Sigmoid colon (tissue), 7 donors: ENCODE measurements at places on chromosomes 7 and 10.
A peak's percentile ranks its signal among the peaks of the same experiment; 100 is the strongest.

- no peaks in the 10 kb centered on the region for H3K4me1 ChIP-seq
- H3K4me3 ChIP-seq: no peak overlapping the region
- no peak overlapping the region for H3K27ac ChIP-seq
- no peak for DNase-seq
- no peaks in the 10 kb centered on the region for H3K27me3 ChIP-seq
- no peaks in the 10 kb centered on the region for H3K36me3 ChIP-seq
These were observed 179.9 kb downstream of the SFMBT2 start for GRCh38 chr10:7230951-7231350.

GRCh38 chr7:68816491-68816890 is 781.8 kb upstream of the AUTS2 start:
- no peak overlapping the region for H3K4me3 ChIP-seq
- H3K4me1 ChIP-seq: no peaks in the 10 kb centered on the region
- no peaks in the 10 kb centered on the region for H3K27me3 ChIP-seq
- H3K27ac ChIP-seq: no peak overlapping the region

GRCh38 chr7:138460176-138460648 is at the start of gene TRIM24:
Gene TRIM24, plus strand, starts transcription at chr7:138460259. Its CDS starts 290 bp downstream, at chr7:138460549.
- no peaks in the 10 kb centered on the region for H3K36me3 ChIP-seq
- DNase-seq: peak; percentile 98
- peak within 1 kb of the TSS; percentile 96 for H3K27ac ChIP-seq
- no peaks in the 10 kb centered on the region for H3K4me1 ChIP-seq

GRCh38 chr10:103045961-103046360 is 127.9 kb downstream of the CNNM2 start:
- H3K27me3 ChIP-seq: no peaks in the 10 kb centered on the region
- no peak overlapping the region for H3K4me3 ChIP-seq
- no peaks in the 10 kb centered on the region for H3K36me3 ChIP-seq
- no peak for DNase-seq

DNA sequence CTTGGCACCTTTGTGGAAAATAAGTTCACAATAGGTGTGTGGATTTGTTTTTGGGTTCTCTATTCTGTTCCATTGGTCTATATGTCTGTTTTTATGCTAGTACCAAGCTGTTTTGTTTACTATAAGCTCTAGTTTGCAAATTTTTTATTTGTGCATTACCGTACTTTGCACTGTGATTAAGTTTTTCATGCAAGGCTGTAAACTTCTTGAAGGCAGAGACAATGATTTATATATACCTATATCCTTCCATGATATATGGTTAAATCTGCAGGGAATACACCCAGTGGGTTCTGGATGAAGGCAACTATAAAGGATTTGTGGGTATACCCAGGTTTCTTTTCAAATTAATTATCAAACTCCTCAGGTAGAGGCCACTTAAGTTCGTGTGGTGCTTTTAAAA is 91.8 kb upstream of the PDLIM1 start:
- H3K27me3 ChIP-seq: no peaks in the 10 kb centered on the region
- DNase-seq: no peak
- no peak overlapping the region for H3K4me3 ChIP-seq
- peaks cover 56% of the 10 kb centered on the region for H3K36me3 ChIP-seq
- peaks cover 80% of the 10 kb centered on the region for H3K4me1 ChIP-seq

- no peak for DNase-seq
- H3K4me1 ChIP-seq: no peaks in the 10 kb centered on the region
- no peaks in the 10 kb centered on the region for H3K36me3 ChIP-seq
- no peak overlapping the region for H3K4me3 ChIP-seq
- H3K27me3 ChIP-seq: no peaks in the 10 kb centered on the region
These were observed 242.9 kb upstream of the MEOX2 start for GRCh38 chr7:15929411-15929810.

DNA sequence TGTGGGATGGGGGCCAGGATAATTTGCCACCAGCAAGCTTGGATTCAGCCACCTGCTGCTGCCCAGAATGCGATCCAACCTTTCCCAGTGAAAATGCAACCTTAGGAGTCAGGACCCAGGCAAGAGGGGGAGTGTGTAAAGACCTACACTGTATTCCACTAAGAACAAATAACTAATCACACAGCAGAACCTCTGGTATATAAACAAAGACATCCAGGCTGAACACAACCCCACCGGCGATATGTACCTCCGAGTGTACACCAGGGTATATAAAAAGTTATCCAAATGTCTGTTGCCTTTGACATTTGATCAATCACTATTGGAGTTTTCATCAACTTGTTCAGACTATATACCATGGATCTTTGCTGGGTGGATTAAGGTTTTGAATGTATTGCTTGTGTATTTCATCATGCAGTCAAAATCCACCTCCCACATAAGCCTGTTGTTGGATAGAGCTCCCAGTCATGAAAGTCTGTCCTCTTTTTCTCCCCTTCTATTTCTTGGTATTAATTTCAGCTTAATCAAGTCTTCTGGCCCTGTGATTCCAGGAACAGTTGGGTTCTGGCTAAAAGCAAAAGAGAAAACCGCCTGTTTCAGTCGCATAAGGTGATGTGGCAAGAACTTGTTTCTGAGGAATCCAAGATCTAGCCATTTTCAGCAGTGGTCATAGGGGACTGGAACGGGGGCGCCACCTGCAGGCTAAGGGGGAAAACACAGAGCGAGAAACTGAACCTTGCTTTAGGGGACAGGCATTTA is 290.7 kb downstream of the CCDC3 start:
- no peaks in the 10 kb centered on the region for H3K27me3 ChIP-seq
- H3K4me3 ChIP-seq: no peak overlapping the region
- peak overlapping the region; percentile 86 for H3K27ac ChIP-seq
- DNase-seq: peak; percentile 88

GRCh38 chr10:108034829-108035228 is 870.3 kb upstream of the SORCS1 start:
- H3K27ac ChIP-seq: no peak overlapping the region
- DNase-seq: no peak
- H3K4me3 ChIP-seq: no peak overlapping the region
- H3K27me3 ChIP-seq: no peaks in the 10 kb centered on the region
- H3K36me3 ChIP-seq: no peaks in the 10 kb centered on the region

DNA sequence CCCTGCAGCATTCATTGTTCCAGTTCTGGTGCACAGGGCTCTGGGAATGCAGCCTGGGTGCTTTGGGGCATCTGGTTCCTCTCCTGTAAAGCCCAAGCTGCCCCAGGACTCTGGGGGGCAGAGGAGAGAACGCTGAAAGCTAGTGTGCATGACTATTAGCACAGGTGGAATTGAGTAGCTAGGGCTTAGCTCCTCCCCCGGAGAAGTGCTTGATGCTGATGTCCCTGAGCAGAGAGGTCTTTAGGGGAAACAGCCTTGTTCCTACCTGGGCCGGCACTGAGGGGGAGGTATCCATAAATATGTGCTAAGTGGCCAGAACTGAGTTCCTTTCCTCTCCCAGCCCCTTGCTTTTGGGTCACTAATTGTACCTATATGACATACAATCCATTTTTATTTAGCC is 3.9 kb downstream of the ADCY1 start:
- peak; percentile 24 for DNase-seq
- H3K4me3 ChIP-seq: no peak overlapping the region
- no peak overlapping the region for H3K27ac ChIP-seq
- H3K4me1 ChIP-seq: peaks cover 12% of the 10 kb centered on the region
- H3K27me3 ChIP-seq: peaks cover 48% of the 10 kb centered on the region

DNA sequence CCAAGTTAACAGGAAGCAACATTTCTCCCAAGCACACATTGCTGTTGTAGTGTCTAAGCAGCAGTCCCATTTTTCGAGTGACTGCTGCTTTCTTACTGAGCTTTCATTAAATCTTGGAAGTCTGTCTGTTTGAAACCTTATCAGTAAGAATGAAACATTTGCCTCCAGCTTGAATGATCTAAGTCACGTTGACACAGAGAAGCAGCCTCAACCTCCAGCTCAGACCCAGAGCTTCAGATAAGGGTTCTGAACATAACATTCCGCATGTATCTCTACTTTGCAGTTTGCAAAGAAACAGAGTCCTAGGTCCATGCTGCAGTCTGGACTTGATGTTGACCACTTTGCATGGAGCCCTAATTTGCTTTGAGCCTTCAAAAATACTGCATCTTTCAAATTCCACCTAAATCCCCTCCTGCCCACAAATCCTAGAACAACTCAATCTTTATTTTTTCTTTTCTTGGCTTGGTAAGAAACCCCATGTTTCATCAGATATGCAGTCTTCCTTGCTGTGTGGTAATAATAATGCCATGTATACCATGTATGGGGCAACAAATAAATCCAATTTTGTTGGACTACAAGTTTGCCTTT is 698.7 kb upstream of the IGFBP3 start:
- H3K4me1 ChIP-seq: peaks cover 7% of the 10 kb centered on the region
- no peak overlapping the region for H3K4me3 ChIP-seq
- no peaks in the 10 kb centered on the region for H3K36me3 ChIP-seq
- DNase-seq: no peak

DNA sequence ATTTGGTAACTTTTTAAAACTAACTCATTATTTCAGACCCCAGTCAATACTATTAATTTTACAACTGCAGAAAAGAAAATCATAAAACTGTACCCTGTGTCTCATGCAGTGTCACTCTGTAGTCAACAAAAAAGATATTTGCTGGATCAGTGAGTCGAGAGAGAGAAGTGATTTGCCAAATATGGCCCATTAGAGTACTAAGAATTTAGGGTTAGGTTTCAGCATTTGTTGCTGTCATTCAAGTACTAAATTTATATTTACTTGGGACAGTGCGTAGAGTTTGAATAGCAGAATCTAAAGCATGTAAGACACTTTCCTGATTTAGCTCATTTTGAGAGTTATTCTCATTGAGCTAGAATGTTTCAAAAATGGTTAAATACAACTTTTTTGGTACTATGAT is 38.9 kb downstream of the CACNA2D1 start:
- no peaks in the 10 kb centered on the region for H3K27me3 ChIP-seq
- H3K4me3 ChIP-seq: no peak overlapping the region
- H3K36me3 ChIP-seq: no peaks in the 10 kb centered on the region
- no peak for DNase-seq
- H3K4me1 ChIP-seq: no peaks in the 10 kb centered on the region

- H3K4me3 ChIP-seq: no peak overlapping the region
- DNase-seq: no peak
- H3K4me1 ChIP-seq: no peaks in the 10 kb centered on the region
- no peaks in the 10 kb centered on the region for H3K36me3 ChIP-seq
- H3K27ac ChIP-seq: no peak overlapping the region
These were observed 92.7 kb downstream of the PIP4K2A start for GRCh38 chr10:22621726-22622125.

DNA sequence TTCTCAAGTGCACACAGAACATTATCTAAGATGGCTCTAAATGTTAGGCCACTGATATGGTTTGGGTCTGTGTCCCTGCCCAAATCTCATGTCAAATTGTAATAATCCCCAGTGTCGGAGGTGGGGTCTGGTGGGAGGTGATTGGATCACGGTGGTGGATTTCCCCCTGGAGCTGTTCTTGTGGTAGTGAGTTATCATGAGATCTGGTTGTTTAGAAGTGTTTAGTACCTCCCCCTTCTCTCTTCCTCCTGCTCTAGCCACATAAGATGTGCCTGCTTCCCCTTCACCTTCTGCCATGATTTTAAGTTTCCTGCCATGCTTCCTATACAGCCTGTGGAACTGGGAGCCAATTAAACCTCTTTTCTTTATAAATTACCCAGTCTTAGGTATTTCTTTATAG is 11.2 kb upstream of the GSTK1 start:
- no peaks in the 10 kb centered on the region for H3K27me3 ChIP-seq
- DNase-seq: no peak
- no peak overlapping the region for H3K4me3 ChIP-seq
- no peaks in the 10 kb centered on the region for H3K36me3 ChIP-seq

DNA sequence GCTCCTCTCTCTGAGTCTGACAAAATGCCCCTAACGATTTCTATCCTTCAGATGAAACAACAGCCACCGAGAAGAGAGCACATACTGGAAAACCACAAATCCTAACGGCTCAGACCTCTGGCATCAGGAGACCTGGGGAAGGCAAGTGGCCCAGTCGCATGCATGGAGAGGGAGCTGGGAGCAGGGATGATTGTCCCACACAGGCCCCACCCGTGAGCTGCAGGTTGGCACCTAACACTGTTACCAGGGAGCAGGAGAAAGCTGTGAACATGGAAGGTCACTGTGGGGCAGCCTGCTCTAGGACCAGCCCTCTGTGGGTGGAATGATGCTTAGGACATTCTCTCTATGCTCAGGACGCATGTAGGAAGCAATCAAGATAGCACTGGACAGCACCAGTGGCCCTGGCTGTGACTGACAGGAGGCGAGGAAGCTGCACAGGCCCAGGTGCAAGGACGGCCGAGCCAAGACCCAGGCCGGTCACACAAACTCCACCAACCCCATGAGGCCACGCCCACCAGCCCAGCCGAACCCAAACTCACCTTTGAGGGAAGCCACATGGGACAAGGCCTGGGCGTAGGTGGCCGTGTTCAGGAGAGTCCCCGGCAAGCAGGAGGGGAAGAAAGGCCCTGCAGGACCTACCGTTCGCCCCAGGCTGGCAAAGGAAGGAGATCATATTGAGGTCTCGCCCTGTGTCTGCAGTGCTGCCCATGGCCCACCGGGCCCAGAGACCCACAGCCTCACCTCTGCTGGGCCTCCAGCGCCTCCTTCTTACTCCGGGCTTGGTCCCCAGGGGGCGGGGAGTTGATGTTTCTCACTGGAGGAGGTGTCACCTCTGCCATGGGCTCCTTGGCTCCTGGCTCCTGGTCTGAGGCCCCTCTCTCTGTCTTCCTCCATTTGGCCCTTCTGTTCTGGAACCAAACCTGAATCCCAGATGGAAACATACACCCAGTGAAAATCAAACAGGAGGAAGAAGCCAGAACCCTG is 9.7 kb downstream of the DRGX start:
- H3K27ac ChIP-seq: no peak overlapping the region
- H3K27me3 ChIP-seq: no peaks in the 10 kb centered on the region
- H3K4me3 ChIP-seq: no peak overlapping the region
- no peaks in the 10 kb centered on the region for H3K4me1 ChIP-seq

- H3K4me3 ChIP-seq: no peak overlapping the region
- H3K36me3 ChIP-seq: no peaks in the 10 kb centered on the region
- H3K27me3 ChIP-seq: no peaks in the 10 kb centered on the region
- H3K4me1 ChIP-seq: peaks cover 19% of the 10 kb centered on the region
- no peak overlapping the region for H3K27ac ChIP-seq
These were observed 3.9 kb upstream of the PWWP2B start for GRCh38 chr10:132392811-132393694.

GRCh38 chr10:102344067-102344466 is 51.4 kb upstream of the NFKB2 start:
- no peaks in the 10 kb centered on the region for H3K4me1 ChIP-seq
- H3K4me3 ChIP-seq: no peak overlapping the region
- H3K27me3 ChIP-seq: no peaks in the 10 kb centered on the region

GRCh38 chr10:75209921-75210281 is 695 bp upstream of the VDAC2 start:
- peaks cover 25% of the 10 kb centered on the region for H3K36me3 ChIP-seq
- H3K27ac ChIP-seq: peak overlapping the region; percentile 99
- no peaks in the 10 kb centered on the region for H3K27me3 ChIP-seq
- H3K4me1 ChIP-seq: peaks cover 58% of the 10 kb centered on the region
- peak; percentile 92 for DNase-seq
- H3K4me3 ChIP-seq: peak overlapping the region; percentile 80

DNA sequence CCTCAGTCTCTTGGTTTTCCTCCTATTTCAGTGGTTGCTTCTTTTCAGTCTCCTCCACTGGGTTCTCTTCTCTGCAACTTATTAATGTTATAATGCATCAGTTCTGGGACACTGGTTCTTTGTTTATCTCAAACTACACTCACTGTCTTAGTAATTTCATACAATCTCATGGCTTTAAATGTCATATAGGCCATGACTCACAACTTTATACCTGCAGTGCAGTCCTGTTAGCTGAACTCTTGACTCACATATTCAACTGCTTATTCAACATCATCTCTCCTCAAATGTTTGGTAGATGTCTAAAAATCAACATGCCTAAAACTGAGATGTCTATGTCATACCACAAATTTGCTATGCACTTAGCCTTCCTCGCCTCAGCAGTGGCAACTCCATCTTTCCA is 101.2 kb upstream of the PALS2 start:
- H3K4me1 ChIP-seq: no peaks in the 10 kb centered on the region
- H3K4me3 ChIP-seq: no peak overlapping the region
- H3K27ac ChIP-seq: no peak overlapping the region
- no peak for DNase-seq
